ENCODE measurements at places on chromosomes 13 and 19.

DNA sequence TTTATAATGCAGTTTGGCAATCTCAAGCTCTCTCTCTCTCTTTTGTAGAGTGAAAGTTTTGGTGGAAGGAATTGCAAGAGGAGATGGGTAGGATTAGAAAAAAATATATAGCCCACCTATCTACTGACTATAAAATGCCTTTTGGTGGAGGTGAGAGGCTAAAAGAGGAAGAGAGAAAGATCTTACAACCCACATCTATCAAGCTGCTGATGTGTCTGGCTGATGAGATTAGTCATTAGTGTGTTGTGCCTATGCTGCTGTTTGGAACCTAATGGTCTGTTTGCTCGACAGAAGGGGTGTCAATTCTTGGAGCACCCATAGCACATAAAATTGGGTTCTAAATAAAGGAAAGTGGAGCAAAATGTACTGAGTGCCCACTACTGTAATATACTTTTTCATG lies 411.0 kb downstream of the HS6ST3 start:
- DNase-seq, result no peak

- DNase-seq, result no peak
These were observed 52.4 kb downstream of the TSHZ3 start for GRCh38 chr19:31296741-31297390.

GRCh38 chr19:15701757-15702533 lies 25.9 kb upstream of the OR10H2 start:
- no peak for DNase-seq

- DNase-seq, result no peak
These were observed 524 bp downstream of the NAA16 start for GRCh38 chr13:41311406-41312175.

- no peak for DNase-seq
These were observed 90.3 kb upstream of the SOX1 start for GRCh38 chr13:111976474-111977178.

GRCh38 chr13:60661521-60661920 lies 264.5 kb downstream of the TDRD3 start:
- DNase-seq, result no peak

- no peak for DNase-seq
These were observed 20.7 kb downstream of the SH3GL1 start for GRCh38 chr19:4379383-4380253.

GRCh38 chr13:20102525-20103180 lies 58.2 kb downstream of the GJA3 start:
- DNase-seq, result no peak

GRCh38 chr13:42574011-42574410 lies at the start of gene TNFSF11:
Gene TNFSF11 (plus strand): TSS chr13:42574152. CDS start chr13:42574304, 152 bp downstream.
- DNase-seq, result peak; percentile 38

DNA sequence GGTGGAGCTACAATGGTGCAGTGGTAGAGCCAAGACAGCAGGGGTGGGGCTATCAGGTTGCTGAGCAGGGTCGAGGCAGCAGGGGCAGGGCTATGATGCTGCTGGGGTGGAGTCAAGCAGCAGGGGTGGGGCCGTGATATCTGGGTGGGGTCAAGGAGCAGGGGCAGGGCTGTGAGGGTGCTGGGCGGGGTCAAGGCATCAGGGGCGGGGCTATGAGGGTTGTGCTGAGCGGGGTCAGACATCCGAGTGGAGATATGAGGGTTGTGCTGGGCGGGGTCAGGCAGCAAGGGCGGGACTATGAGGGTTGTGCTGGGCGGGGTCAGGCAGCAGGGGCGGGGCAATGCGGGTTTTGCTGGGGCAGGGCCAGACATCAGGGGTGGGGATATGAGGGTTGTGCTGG lies 14.7 kb downstream of the HCN2 start:
- no peak for DNase-seq

DNA sequence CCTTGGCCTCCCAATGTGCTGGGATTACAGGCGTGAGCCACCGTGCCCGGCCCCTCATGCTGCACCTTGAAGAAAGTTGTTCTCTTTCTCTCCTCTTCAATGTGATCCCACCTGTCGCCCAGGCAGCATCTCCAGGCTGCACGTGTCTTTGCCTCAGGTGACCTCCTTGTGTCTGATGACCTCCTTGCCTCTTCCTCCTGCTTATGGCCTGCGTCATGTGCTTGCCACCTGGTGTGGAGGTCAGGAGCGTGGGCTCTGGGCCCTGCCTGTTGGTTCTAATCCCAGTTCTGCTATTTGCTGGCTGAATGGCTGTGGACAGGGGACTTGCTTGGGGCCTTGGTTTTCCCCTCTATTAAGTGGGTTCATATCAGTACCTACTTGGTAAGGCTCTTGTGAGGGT lies 6.3 kb downstream of the BICRA start:
- no peak for DNase-seq

DNA sequence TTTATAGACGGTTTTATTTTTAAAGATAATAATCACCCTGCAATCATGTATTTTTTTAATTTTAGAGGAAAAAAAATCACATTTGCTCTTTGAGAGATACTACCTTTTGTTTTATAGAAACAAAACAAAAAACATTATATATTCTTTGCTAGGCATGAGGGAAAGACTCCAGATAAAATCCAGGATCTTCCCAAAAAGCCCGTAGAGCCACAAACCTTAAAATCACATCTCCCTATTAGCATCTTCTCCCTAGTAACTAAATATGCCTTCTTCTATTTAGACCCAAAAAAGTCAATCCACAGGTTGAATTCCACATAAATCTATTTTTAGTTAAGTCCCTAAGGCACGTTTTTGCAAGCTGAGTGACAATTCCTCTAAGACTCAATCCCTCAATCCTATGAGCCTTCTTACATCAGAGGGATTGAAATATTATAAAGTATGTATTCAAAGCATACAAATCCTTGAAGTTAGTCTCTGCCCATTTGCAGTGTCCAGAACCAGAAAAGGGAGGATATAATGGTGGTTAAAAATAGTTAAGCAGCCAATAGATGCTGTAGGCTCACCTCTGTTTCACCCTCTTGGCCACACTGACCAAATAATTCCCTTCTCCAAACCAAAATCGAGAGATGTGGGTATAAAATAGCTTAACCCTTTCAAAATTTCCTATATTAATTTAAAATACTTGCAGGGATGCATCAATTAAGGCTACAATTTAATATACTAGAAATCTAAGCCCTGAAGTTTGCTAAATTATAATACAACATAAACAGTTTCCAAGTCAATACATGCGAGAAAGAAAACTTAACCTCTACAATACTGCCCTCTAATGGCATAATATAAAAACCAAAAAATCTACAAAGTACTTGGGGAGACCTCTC lies 64.0 kb downstream of the SERP2 start:
- DNase-seq, result no peak

GRCh38 chr19:33096005-33096404 lies 15.0 kb downstream of the GPATCH1 start:
- no peak for DNase-seq

DNA sequence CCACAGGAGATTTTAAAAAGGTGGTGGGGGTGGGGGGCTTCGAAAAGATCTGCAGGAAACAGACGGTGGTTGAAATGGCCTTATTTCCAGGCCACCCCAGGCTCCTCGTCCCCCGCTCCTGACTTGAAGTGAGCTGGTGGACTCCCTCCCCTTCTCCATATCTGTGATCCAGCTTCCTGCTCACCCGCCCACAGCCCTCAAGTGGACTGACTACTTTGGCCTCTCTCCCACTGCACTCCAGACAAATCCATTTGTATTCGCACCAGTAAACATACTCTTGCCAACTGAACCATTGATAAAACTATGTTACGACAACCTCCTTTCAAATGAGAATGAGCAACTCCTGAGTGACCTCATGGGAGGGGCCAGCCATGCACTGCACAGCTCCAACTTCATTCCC lies 259.5 kb downstream of the COL4A1 start:
- no peak for DNase-seq

All from thymus (tissue), 14 donors.